Stimulated activated CD8-positive, alpha-beta memory T cell treated with anti-CD3 and anti-CD28 coated beads, Interleukin-15, amount 100 ng/mL, for 4 hours (primary cell): ENCODE measurements at places on chromosomes 2 and 18.

DNA sequence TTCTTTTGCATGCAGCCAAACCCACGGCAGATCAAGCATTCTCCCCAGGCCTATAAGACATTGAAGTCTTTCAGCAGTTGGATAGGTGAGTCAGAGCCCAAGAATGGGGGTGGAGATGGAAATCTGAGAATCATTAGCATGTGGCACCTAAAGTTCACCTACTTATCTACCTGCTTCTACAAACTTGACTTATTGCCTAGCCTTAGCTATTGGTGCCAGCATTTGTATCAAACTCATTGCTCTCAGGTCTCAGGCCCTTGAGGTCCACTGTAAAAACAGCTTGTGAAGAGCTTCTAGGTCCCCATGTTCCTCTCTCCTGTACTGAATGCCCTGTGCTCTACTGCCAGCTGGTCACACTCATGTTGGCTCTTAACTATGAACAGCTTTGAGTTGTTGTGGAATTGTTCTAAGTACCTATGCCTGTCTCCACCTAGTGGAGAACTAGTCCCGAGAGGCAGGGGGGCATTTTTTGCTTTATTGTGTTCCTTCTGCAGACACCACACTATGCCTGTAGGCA is 278.4 kb upstream of the SPRED2 start:
- no peak for DNase-seq

- DNase-seq, result no peak
Observed at GRCh38 chr18:61941948-61942471, 49.2 kb upstream of the RNF152 start.

GRCh38 chr2:64330281-64331113 is 123.5 kb upstream of the LGALSL start:
- peak; percentile 23 for DNase-seq

DNA sequence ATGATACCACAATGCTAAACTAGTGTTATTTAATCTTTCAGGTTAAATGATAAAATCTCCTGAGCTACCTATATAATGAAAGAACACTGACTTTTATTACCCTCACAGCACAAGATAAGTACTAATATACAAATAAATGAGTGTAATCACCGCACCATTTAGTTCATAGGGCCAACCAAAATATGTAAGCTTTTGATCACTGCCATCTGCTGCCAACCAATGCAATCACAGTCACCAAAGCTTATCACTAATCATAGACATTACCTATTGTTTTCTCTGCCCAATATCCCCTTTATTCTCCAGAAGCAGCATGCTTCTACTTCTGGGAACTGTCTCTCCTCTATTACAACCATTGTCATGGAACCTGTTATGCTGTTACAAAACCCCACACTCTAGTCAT is 151.6 kb upstream of the LRATD1 start:
- DNase-seq, result no peak

- DNase-seq, result no peak
Observed at GRCh38 chr2:63364866-63365265, 223.4 kb downstream of the WDPCP start.

DNA sequence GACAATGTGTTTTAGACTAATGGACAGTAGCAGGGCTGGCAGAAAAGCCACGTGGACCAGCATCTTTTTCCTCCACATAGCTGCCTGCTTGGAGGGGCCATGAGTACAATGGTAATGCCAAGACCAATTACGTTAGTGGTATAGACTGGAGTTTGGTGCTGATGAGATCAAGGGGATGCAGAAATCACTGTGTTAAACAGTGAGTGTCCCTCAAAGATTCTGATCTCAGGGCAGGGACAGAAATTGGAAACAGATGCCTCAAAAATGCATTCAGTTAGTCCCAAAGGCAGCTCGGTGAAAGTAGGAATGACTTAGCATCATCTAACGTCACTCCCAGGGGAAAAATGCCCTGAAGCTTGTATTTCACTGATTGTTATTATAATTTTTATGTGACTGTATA is 72.4 kb downstream of the SLC16A14 start:
- DNase-seq, result no peak

DNA sequence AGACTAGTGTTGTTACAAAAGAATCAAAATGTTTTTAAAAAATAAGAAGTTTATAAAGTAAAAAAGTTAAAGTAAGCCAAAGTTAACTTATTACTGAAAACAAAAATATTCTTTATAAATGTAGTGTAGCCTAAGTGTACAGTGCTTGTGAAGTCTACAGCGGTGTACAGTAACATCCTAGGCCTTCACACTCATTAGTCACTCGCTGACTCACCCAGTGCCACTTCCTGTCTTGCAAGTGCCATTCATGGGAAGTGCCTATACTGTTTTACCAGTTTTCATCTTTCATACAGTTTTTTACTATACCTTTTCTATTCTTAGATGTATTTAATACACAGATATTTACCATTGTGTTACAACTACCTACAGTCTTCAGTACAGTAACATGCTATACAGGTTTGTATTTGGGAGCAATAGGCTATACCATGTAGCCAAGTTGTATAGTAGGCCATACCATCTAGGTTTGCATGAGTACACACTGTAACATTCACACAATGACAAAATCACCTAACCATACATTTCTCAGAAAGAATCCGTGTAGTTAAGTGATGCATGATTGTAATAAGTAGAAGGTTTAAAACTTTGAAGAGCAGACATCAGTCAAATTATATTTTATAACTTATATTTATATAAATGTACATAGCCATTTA is 13.4 kb downstream of the SERPINB7 start:
- DNase-seq, result peak; percentile 23

DNA sequence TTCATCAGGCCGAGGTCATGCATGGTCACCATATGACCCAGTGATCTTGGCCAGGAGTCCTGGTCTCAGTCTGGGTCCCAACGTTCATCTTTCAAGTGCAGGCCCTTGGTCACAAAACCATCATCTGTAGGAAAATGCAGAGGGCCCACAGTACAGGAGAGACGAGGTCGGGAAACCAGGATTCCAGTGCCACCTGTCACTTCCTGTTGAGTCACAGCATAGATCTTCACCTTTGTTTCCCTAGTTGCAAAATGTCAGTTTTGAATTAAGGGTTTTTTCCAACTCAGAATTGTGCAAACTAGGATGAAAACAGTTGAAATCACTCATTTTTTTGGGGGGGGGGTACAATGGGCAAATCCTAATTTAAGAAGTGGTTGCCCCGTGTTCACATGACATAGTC is 162.2 kb downstream of the INSIG2 start:
- DNase-seq, result no peak

DNA sequence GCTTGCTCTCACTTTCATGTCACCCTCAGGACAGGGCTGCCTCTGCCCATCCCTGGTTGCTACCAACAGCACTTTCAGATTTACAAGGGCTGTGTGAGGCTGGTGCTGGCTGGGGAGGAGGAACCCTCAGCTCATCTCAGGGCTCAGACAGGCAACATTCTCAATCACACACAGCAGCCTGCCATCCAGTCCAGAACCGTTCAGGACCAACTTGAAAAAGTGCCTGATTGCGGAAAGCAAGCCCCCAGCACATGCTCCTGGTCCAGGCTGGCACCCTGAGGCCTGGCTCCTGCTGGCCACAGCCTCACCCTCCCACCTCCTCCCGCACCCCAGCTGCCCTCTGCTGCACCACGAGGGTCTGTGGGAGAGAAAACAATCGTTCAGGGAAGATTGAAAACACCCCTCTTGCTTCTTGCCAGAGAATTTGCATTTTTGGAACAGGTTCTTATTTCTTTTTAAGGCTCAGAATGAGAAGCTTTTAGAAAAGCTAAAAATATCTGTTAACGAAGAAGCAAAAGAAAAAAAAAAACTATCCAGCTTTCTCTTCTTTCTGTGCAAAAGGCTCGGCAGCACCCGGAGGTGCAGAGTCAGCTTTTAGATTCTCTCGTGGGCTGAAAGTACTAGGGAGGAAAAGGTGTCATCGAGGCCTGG is 403.8 kb upstream of the ID2 start:
- no peak for DNase-seq

DNA sequence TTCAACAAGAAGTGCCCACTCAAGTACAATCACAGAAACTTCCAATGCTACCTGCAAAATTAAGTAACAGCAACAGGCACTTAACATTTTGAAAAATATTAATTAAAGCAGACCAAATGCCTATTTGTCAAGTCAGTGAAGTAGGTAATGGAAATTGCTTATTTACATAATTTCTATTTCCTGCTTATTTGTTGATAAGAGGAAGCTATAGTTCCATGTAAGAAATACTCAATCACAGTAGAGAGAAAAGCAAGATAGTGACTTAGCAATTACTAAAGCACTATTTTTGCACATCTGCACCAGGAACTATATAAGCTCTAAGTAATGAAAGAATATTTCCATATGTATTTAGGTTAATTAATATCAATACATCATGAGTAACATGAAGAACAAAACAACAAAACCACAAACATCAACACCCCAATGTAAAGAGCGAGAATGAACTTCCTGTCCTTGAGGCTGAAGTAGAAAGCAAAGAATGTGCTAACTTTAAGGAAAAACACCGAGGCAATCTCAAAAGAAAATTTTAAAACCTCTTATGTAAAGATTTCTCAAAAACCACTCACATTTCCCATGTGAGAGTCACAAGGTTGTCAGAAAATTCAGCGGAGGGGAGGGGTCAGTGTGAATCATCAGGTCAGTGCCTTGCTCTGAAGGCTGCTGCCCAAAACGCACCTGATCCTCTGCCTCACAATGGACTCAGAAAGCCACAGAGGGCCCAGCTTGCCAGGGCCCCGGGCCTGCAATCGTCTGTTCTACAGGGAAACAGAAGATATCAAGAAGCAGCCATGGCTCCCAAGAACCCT is 12.5 kb downstream of the NPC1 start:
- peak; percentile 19 for DNase-seq

GRCh38 chr18:75428490-75428889 is 987 bp upstream of the SMIM21 start:
- no peak for DNase-seq

GRCh38 chr2:45850558-45850957 is 199.1 kb downstream of the PRKCE start:
- no peak for DNase-seq

DNA sequence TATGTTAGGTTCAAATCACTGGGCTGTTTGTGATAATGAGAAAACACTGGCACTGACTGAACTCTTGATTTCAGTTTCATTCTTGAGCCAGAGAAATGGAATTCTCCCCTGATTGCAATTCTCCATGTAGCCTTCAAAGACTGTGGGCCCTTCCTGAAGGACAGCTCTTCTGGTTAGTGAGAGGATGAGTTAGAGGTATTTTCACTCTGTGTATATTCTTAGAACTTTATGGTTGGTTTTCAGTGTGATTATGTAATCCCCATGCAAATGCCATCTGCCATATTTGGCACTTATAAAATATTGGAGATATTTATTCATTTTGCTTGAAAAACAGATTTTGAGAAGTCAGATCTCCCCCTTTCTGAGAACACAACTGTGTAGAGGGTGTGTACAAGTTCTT is 323.7 kb downstream of the SLC4A3 start:
- DNase-seq, result no peak

GRCh38 chr2:98936353-98937351 is 627 bp upstream of the CRACDL start:
- DNase-seq, result no peak

DNA sequence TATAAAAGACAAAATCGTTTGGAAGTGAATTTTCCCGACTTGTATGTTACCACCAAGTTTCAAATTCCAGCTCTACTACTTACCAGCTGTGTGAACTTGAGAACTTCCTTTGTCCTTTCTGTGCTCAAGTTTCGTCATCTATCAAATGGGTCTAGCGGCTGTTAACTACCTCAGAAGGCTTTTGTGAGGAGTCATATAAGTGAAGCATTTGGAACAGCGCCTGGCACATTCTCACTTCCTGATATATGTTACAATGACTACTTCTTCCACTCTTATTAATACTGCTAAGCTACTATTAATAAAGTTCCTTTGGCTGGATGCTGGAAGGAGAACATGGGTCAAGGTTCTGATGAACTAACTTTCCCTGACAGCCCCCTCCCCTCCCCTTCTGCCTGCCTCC is 104.5 kb downstream of the MEIS1 start:
- DNase-seq, result no peak

- no peak for DNase-seq
Observed at GRCh38 chr18:3495691-3496430, 45.9 kb downstream of the TGIF1 start.

GRCh38 chr2:7567646-7568045 is 650.4 kb downstream of the RNF144A start:
- DNase-seq, result peak; percentile 15

- no peak for DNase-seq
Observed at GRCh38 chr2:229701716-229702115, 12.6 kb downstream of the DNER start.

DNA sequence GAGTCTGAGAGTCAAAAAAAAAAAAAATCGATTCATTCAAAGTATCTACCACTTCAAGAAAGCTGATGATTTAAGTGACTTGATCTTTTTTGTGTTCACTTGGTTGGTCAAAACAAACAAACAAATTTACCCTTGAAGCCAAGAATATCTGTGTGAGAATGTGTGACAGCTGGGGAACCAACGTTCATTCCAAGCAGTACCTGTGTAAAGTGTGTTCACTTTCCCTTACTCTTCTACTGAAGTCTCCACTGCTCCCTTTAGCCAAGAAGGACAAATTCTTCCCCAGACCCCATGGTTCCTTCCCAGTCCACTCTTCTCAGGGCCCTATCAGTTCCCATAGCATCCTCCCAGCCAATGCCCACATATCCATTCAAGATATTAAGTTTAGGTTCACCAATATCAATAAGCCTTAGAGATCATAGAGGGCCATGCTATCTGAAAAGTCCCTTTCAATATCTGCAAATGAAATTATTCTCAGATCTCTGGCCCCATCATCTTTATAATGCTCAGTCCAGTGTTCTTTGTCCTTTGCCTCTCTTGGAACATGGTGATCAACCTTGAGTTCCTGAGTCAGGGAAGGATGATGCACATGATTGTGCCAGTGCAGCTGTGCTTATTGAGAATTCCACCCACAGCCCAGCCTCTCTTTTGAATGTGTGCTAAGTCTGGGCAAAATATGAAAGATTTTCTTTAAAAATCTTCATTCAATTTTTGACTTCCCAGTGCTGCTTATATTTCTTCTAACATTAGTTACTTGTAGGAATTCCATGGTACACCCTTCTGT is 82.8 kb upstream of the DTNA start:
- no peak for DNase-seq

DNA sequence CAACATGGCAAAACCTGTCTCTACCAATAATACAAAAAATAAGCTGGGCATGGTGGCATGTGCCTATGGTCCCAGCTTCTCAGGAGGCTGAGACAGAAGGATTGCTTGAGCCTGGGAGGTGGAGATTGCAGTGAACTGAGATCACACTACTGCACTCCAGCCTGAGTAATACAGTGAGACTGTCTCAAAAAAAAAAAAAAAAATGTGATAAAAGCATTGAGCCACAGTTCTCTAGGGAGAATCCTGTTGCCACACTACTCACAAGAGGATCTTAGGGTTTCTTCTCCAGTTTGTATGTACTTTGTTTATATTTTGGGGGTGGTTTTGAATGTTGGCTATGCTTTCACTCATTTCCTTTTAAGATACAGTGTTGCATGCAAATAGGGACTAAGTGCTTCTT is 62.0 kb downstream of the TMEM185B start:
- DNase-seq, result no peak

DNA sequence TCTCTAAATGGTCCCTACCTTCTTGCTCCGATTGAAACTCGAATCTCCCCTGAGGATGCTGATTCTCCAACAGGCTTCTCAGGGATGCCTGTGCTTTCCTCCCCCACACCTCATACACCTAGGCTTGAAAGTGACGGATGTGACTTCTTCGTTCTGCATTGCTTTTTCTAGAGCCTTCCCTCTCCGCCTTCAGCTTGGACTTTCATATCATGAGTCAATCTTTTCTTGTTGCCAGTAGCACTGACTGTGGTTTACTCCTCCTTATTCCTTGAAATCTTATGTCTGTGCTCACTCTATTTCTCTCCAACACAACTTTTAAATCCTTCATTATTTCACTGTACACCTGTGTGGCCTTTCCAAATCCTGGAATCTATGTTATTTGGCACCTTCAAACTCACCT is 451.4 kb downstream of the TMX3 start:
- no peak for DNase-seq
